ENCODE measurements at places on chromosomes 2 and 18. TPM values are rescaled to one million over a fixed set of nuclear protein-coding genes. Genes with fewer than 3 reads are reported as not detected.

The ADCYAP1 gene
- total RNA-seq: not detected

GRCh38 chr2:161250864-161251436 lies 57.3 kb upstream of the PSMD14 start:
- H3K4me1 ChIP-seq: peaks cover 15% of the 10 kb centered on the region
- H3K27me3 ChIP-seq: peaks cover 10% of the 10 kb centered on the region
- H3K36me3 ChIP-seq: no peaks in the 10 kb centered on the region
- no peak overlapping the region for H3K4me3 ChIP-seq
- H3K27ac ChIP-seq: no peak overlapping the region
- DNase-seq: no peak

DNA sequence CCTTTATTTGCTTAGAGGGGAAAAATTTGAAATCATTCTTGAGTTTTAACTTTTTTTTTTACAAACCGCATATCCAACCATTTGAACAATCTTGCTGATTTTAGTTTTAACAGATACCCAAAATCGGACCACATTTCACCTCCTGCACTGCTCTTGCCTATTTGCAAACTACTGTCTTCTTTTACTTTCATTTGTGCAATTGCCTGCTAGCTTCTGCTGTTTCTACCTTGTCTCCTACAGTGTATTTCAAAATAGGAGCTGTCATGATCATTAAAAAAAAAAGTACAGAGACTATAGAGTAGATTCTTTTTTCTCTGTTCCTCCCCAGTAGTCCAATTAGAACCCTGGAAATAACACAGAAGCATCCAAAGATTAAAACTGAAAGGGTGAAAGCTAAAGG lies 1081.2 kb downstream of the SOCS6 start:
- no peak overlapping the region for H3K4me3 ChIP-seq
- no peaks in the 10 kb centered on the region for H3K27me3 ChIP-seq
- no peak for DNase-seq
- H3K4me1 ChIP-seq: no peaks in the 10 kb centered on the region
- H3K36me3 ChIP-seq: peaks cover 4% of the 10 kb centered on the region

GRCh38 chr2:10333247-10333613 lies 30.5 kb downstream of the HPCAL1 start:
- H3K4me1 ChIP-seq: peaks cover 60% of the 10 kb centered on the region
- peak overlapping the region; percentile 91 for H3K4me3 ChIP-seq
- H3K36me3 ChIP-seq: no peaks in the 10 kb centered on the region
- peak overlapping the region; percentile 75 for H3K27ac ChIP-seq
- DNase-seq: no peak

GRCh38 chr2:96584017-96584416 lies 47.5 kb downstream of the ARID5A start:
- no peak overlapping the region for H3K27ac ChIP-seq
- H3K4me1 ChIP-seq: peaks cover 11% of the 10 kb centered on the region
- no peaks in the 10 kb centered on the region for H3K27me3 ChIP-seq
- DNase-seq: no peak

DNA sequence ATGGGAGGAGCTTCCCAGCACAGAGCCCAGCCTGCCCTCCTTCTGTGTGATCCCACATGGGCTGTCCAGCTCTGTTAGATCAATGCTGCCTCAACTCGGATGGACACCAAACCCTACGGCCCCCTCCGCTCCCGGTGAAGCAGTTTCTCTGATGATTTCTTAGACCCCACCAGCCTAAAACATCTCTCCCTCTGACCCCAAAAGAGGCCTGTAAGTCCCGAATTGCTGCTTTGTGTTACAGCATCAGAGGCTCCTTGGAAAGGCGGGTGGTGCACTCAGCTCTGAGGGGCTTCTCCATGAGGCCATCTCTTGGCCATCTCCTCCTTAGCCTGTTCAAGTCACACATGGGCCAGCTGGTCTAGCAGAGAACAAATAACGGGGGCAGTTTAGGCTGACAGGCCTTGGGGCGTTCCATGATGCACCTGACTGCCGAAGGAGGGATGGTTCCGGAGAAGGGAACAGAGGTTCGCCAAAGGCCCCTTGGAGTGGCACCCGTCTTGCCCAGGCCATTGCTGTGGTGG lies 240.7 kb downstream of the SH3RF3 start:
- DNase-seq: no peak
- H3K36me3 ChIP-seq: no peaks in the 10 kb centered on the region
- no peak overlapping the region for H3K4me3 ChIP-seq
- no peaks in the 10 kb centered on the region for H3K4me1 ChIP-seq
